ENCODE measurements at places on chromosomes 3 and 15. TPM values are rescaled to one million over a fixed set of nuclear protein-coding genes. Genes with fewer than 3 reads are reported as not detected.

CIDEC gene
- total RNA-seq, result 88.8 TPM

CNTN3 gene
- not detected for total RNA-seq

GOLGA6D gene
- not detected for total RNA-seq

MUC4 gene
- 0.02 TPM for total RNA-seq

DGKG gene
- total RNA-seq, result 7.0 TPM

Measured in A549 treated with Hydrocortisone at 1 μM for 4 hours (cell line).